ENCODE measurements at places on chromosomes 6 and 20. TPM values are rescaled to one million over a fixed set of nuclear protein-coding genes. Genes with fewer than 3 reads are reported as not detected.

Gene CRISP3
- total RNA-seq, result not detected

Gene ADGRB3
- 0.77 TPM for total RNA-seq

Gene NKAIN2
- total RNA-seq, result not detected

Gene NMBR
- total RNA-seq, result under 0.01 TPM

Gene SLC22A1
- 0.26 TPM for total RNA-seq

Gene RRAGD
- 1.8 TPM for total RNA-seq

Gene MAP7
- total RNA-seq, result 1.5 TPM

Gene ULBP3
- 6.2 TPM for total RNA-seq

Gene UBD
- total RNA-seq, result not detected

Gene NFATC2
- under 0.01 TPM for total RNA-seq

Gene NRN1
- total RNA-seq, result under 0.01 TPM

Gene ARMC2
- 4.0 TPM for total RNA-seq

Gene PGBD1
- 5.6 TPM for total RNA-seq

Gene SIRPA
- 25.1 TPM for total RNA-seq

Gene ZBTB22
- 31.2 TPM for total RNA-seq

Gene RIPOR2
- 0.51 TPM for total RNA-seq

Gene EYS
- total RNA-seq, result not detected

Gene XPO5
- total RNA-seq, result 18.2 TPM

Gene WFDC10B
- not detected for total RNA-seq

Gene NKX2-2
- not detected for total RNA-seq

Gene VTA1
- 25.9 TPM for total RNA-seq

Gene BPIFA3
- total RNA-seq, result not detected

Gene APOM
- total RNA-seq, result 1.0 TPM
